ENCODE measurements at places on chromosomes 6 and 20.

DNA sequence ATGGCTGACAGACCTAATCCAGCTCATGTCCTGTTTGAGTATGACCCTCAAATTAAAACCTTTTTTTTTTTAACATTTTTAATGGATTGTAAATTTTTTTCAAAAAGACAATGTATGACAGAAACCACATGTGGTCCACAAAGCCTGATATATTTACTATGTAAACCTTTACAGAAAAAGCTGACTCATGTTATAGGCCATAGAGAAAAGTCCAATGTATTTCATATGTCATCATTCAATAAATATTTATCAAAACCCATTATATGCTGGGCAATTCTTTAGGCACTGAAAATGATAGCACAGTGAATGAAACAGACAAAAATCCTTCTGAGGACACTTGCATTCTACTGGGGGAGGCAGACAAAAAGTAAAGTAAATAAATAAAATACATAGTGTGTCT, 826.2 kb upstream of the FLRT3 start:
- no peak for DNase-seq

- DNase-seq, result no peak
Observed at GRCh38 chr20:53303413-53303760, 290.3 kb downstream of the ZNF217 start.

DNA sequence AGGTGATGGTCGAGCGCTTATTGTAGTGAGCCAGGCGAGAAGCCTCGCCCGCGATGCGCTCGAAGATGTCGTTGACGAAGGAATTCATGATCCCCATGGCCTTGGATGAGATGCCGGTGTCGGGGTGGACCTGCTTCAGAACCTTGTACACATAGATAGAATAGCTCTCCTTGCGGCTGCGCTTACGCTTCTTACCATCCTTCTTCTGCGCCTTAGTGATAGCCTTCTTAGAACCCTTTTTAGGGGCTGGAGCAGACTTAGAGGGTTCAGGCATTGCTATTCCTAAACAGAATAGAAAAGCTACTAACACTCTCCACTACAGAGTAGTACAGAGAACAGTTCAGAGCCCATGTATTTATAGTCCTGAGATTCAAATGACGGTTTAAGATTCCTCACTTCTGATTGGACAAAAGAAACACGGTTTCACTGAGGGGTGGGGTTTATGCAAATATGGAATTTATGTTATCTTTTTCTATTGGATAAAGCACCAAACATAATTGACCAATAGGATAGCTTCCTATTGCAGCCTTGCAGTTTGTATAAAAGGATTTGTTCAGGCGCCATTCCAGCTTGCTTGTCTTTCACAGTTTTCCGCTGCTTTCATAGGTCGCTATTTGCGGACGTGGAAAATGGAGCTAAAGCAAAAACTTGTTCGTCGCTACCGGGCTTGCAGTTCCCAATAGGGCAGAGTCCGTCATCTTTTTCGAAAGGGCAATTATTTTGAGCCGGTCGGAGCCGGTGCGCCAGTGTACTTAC, 43.7 kb upstream of the HFE start:
- DNase-seq, result peak; percentile 67

DNA sequence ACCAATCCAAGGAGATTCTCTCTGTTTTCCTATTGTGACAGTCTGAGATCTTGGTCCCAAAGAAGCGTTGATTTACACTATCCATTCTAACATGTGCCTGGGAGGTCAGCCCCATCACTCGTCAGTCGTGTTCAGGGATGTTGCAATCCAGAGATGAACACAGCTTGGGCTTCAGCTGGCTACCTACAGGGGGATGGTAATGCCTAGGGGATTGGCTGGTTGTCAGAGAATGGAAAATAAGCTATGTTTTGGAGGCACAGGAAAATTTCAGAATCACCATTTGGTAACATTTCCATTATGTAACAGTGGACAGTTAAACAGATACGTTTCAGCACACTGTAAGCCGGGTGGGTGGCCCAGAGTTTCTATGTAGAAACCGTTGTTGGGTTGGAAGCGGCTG, 147.1 kb upstream of the RALGAPA2 start:
- DNase-seq, result no peak

DNA sequence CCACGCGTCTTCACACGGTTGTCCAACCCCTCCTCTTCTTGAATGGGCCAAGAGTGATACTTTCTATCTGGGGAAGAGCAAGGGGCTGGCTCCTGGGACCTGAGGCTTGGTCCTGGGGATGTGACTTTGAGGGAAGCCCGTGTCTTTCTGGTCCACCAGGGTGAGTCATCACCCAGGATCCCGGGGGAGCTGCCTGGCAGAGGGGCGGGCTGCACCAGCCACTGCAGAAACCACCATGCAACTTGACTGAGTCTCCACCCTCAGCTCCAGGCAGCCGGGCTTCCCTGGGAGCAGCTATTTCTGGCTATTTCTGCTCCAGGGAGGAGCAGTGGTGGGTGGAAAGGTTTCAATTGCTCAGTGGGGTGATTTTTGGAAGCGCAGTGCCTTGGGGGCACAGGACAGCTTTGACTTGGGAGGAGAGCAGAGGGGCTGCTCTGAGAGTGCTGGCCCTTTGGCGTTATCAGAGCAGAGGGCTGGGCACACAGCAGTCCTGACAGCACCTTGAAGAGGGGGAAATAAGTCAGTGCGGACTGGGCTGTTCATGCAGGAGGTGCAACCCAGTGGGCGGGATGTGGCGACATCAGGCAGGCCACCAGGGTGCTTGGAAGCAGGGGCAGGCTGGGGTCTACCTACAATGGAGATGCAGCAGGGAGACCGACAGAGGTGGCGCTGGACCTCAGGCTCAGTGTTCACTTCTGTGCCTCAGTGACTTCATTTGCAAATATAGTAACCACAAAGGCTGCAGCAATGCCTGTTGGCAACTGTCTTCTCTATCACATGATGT, 45.1 kb upstream of the FAM83D start:
- no peak for DNase-seq

GRCh38 chr20:31989030-31989645, 21.1 kb upstream of the CCM2L start:
- DNase-seq, result no peak

DNA sequence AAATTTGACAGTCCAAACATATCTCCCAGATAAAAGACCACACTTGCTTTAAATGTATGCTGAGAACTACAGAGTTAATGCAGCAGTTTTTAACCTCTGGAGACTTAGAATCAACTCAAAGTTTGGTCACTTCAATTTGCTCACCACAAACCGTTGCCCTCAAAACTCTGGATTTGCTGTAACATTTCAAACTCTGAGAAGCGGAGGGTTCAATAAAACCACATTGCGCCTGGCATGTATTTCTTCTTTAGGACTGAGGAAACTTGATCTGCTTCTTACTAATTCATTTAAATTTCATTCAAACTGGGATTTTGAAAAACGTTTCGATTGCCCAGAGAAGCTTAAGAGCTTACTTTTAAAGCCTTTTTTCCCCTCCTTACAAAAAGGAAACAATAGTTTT, 115.8 kb downstream of the MTFR2 start:
- no peak for DNase-seq

GRCh38 chr6:169958510-169958909, 207.1 kb downstream of the ERMARD start:
- DNase-seq, result no peak

GRCh38 chr20:48824830-48825565, 2.8 kb downstream of the PREX1 start:
- DNase-seq, result no peak

DNA sequence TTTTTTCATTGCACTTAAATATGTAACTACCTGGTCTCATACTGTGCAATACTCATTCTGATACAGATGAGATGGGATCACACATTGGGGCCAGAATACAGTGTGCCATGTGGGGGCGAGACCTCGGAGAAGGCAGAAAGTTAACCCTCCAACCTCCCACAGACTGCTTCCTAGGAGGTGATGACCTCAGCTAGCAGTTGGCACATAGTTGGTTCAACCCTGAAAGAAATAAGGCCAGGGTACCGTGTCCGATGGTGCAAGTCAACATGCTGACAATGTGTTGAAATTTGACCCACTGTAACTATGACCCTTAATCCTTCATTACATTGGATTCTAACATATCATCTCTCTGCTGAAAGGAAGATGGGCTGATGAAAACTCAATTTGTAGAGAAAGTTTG, 61.9 kb downstream of the GJA10 start:
- no peak for DNase-seq

GRCh38 chr6:75855052-75855451, 106.0 kb downstream of the MYO6 start:
- DNase-seq, result no peak
